Naive thymus-derived CD4-positive, alpha-beta T cell (primary cell): ENCODE measurements at places on chromosomes 11 and 22.

- no peak for DNase-seq
Observed at GRCh38 chr22:18121954-18122554, 11.4 kb downstream of the TUBA8 start.

- no peak for DNase-seq
Observed at GRCh38 chr22:27930331-27931060, 11.4 kb upstream of the PITPNB start.

DNA sequence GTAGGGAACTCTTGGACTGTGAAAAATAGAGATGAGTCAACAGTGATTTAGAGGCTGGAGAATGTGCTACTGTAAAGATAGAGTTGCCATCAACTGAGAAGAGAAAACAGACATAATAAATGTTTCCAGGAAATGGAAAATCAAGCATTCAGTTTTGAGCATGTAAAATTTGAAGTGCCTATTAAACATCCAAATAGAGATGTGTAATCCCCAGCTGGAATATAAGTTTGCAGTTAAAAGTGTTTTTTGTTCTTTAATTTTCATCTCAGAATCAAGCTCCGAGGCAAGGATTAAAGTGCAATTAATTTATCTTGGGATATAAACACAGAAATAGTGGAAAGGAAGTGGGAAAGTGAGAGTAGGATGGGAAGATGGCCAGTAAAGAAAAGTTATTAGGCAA, 666.0 kb upstream of the RAG2 start:
- no peak for DNase-seq

DNA sequence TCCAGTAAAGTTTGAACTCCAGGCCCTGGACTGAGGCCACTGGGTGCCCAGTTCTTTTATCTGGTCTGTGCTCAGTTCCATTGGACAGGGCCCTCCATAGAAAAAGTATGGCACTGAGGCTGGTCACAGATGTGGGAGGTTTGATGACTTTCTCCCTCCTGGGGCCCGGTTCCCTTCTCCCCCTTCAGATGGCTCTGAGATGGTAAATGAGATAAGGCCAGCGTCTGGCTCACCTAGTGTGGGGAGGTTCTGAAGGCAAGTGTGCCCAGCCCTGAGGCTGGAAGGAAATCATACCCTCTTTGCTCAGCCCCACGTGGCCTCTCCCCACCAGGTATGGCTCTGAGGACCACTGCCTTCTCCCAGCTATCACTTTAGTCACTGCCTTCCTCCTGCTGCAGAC, 1.5 kb upstream of the CLDN5 start:
- DNase-seq, result no peak

GRCh38 chr22:46864314-46865051, 102.0 kb downstream of the TBC1D22A start:
- no peak for DNase-seq
